ENCODE measurements at places on chromosomes 3 and 15. TPM values are rescaled to one million over a fixed set of nuclear protein-coding genes. Genes with fewer than 3 reads are reported as not detected.

The CSPG4 gene
- total RNA-seq: 3.6 TPM

GRCh38 chr15:99153026-99153535 is 48.2 kb downstream of the SYNM start:
- no peak for DNase-seq

The DISP2 gene
- 1.0 TPM for total RNA-seq

GRCh38 chr3:42094128-42094527 is 3.0 kb downstream of the TRAK1 start:
- no peak for DNase-seq

The DNAH12 gene
- total RNA-seq: not detected

GRCh38 chr15:99998661-99999101 is 265.4 kb upstream of the LYSMD4 start:
- no peak for DNase-seq

DNA sequence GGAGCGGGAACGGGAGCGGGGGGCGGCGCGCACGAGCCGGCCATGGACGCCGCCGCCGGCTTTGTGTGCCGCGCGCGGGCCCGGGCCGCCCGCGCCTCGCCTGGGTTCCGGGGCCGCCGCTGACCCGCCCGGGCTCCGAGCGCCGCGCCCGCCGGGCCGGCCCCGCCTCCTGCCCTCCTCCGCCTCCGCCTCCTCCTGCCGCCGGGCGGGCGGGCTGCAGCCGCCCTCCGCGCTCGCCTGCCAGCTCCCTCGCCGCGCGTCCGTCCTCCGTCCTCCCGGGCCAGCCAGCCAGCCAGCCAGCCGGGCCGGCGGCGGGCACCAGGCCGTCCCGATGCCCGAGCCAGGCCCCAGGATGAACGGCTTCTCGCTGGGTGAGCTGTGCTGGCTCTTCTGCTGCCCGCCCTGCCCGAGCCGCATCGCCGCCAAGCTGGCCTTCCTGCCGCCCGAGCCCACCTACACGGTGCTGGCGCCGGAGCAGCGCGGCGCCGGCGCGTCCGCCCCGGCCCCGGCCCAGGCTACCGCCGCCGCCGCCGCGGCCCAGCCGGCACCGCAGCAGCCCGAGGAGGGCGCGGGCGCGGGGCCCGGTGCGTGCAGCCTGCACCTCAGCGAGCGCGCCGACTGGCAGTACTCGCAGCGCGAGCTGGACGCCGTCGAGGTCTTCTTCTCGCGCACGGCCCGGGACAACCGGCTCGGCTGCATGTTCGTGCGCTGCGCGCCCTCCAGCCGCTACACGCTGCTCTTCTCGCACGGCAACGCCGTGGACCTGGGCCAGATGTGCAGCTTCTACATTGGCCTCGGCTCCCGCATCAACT is at the start of gene ABHD17C:
TSS of gene ABHD17C (plus strand) at position 212 of the 812 bp plus-strand sequence. CDS start at position 332, 120 bp downstream.
- DNase-seq: peak; percentile 68

The GPR156 gene
- total RNA-seq: 4.7 TPM

DNA sequence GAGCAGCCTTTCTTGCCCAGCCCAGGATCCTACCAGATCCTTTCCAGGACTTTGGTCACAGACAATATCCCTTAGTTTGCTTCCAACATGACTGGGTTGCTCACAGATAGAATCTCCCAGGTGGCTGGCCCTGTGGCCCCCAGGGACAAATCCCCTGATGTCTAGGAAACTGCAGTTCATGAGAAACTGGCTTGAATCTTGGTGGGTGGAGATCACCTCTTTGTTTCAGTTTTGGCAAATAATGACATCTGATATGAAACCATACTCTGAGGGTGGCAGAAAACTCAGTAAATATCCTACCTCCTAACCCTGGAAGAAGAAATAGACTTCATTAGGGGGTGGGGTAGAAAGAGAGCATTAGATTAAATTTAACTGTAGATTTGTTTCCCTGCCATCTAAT is 44.1 kb upstream of the PFN2 start:
- DNase-seq: no peak

The RHO gene
- total RNA-seq: not detected

The CAMKV gene
- 80.1 TPM for total RNA-seq

The NEK10 gene
- total RNA-seq: 2.0 TPM

The HCLS1 gene
- total RNA-seq: 0.66 TPM

The PPM1L gene
- total RNA-seq: 26.4 TPM

- DNase-seq: no peak
Observed at GRCh38 chr15:81666839-81667238, 292.8 kb upstream of the TMC3 start.

DNA sequence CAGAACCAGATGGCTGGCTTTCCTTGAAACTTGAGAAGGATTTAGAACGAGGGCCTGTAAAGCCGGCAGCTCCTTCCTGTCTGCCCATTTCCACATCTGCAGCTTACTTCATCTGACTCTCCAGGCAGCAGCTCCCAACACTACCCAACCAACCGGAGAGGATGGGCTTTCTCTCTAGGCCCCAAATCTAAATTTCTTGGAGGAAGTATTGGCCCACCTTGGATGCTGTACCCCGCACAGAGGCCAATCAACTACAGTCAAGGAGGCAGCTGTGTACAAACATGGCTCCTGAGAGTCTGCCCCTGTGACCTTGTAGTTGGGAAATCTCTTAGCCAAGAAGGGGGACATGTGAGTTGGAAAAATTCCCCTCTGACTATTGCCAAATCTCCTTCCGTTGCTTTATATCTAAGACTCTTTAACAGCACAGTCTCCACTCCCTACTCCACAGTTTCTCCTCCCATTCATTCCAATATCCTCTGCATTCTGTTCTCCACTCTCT is 8.0 kb upstream of the ACAP2 start:
- DNase-seq: no peak

GRCh38 chr3:71125738-71126137 is 457.8 kb downstream of the FOXP1 start:
- DNase-seq: no peak

GRCh38 chr3:177150218-177150916 is 46.9 kb downstream of the TBL1XR1 start:
- no peak for DNase-seq

DNA sequence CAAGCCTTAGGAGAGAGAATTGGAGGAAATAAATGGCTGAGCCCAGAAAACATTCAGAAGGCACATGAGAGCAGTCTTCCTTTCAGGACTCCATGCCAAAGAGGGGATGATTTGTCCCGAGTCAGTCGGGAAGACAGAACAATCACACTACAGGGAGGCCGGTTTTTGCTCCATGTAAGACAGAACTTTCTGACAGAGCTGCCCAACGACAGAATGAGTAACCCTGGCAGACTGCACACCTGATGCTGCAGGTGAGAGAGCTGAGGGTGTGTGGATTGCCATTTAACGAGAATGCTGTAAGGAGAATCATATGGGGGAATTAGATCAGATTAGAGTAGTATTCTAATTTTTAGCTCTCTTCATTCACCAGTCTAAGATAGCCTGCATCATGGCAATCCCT is 533.0 kb downstream of the EPHB1 start:
- no peak for DNase-seq

The PRKCI gene
- 124 TPM for total RNA-seq

GRCh38 chr3:47250309-47251060 is 32.1 kb downstream of the KIF9 start:
- DNase-seq: peak; percentile 86

DNA sequence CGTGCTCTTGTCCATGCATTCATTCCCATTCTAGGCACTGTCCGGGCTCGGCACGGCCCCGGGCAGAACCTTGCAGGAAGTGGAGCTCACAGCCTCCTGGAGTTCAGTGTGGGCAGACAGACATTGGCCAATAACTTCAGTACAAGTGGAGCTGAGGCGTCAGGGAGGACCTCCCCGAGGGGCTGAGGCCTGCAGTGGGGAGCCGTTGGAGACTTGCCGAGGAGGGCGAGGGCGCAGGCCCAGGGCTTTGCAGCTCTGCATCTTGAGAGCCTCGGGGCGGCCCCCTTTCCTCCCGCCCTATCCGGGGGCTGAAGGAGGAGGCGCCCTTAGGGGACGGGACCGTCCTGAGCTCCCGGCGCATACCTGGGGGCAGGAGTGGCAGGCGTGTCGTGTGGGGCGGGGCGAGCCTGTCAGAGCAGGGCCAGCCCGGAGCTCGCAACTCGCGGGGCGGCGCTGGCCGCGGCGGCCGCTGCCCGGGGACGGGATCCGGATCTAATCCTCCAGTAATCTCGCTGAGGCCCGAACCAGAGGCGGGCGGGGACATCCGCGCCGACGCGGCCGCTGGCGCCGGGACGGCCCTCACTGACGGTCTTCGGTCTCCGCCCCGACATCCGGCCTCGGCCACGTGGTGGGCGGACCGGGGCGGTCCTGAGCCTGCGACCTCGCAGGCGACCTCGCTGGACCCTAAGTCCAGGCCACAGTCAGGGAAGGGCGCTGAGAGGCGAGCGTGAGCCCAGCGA is at the start of gene ACY1:
TSS of gene ACY1 (plus strand) at position 698 of the 740 bp plus-strand sequence. CDS start 530 bp downstream, outside the sequence.
- DNase-seq: peak; percentile 89

DNA sequence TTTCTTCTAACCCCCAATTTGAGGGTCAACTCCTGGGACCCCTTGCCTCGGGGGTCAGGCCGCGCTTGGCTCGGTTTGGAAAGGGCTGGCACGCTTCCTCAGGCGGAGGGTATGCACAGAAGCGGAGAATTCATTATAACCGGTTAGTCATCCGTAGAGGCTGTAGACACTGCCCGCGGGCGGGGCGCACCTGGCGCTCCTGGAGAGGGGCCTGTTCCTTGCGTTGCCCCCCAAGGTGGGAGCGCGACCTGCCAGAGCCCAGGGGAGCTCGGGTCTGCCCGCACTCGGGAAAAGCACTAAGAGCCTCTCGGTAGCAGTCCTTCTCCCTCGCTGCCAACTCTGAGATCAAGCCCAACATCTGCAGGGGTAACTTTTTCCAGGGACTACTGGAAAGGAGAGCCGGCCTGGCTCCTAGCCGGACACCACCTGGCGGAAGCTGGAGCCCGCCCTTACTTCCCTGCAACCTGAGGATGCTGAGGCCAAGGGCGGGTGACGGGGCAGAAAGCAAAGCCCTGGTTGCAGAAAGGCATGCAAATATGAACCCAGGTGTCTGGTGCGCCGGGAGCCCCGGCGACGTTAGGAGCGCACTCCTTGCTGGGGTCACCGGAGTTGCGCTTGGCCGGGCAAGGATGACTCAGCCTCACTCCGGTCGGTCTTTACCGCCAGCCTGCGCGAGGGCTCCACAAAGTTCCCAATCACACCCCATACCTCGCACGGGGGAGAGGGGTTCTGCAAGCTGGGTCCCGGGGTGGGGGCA is 1.5 kb upstream of the CACNA2D3 start:
- peak; percentile 81 for DNase-seq

- DNase-seq: peak; percentile 53
Observed at GRCh38 chr3:12138044-12138443, 20.7 kb downstream of the TIMP4 start.

- DNase-seq: no peak
Observed at GRCh38 chr3:32452009-32452408, 50.6 kb downstream of the CMTM6 start.

- DNase-seq: no peak
Observed at GRCh38 chr3:18247139-18247695, 177.9 kb downstream of the SATB1 start.

The TMC3 gene
- not detected for total RNA-seq

DNA sequence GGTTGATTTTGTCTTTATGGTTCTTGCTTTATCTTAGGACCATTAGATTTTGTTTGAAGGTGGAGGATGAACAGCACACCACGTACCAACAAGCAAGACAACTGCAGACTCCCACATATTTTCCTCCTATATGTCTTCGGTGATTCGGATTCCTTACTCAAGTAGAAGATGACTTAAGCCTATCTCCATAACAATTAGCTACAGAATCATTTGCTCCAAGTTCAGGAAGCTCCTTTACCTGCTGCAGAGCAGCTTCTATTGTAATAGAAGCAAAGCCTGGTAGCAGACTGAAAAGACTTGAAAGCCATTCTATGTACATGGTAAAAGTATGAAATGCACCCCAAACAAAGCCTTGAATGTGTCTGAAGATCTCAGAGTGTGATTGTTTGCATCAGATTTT is 229.0 kb downstream of the SOX2 start:
- DNase-seq: peak; percentile 72

The CHMP2B gene
- total RNA-seq: 45.1 TPM

Data from GM23338 (cell line).